ENCODE measurements at places on chromosomes 13 and 19.
A peak's percentile ranks its signal among the peaks of the same experiment; 100 is the strongest.

DNA sequence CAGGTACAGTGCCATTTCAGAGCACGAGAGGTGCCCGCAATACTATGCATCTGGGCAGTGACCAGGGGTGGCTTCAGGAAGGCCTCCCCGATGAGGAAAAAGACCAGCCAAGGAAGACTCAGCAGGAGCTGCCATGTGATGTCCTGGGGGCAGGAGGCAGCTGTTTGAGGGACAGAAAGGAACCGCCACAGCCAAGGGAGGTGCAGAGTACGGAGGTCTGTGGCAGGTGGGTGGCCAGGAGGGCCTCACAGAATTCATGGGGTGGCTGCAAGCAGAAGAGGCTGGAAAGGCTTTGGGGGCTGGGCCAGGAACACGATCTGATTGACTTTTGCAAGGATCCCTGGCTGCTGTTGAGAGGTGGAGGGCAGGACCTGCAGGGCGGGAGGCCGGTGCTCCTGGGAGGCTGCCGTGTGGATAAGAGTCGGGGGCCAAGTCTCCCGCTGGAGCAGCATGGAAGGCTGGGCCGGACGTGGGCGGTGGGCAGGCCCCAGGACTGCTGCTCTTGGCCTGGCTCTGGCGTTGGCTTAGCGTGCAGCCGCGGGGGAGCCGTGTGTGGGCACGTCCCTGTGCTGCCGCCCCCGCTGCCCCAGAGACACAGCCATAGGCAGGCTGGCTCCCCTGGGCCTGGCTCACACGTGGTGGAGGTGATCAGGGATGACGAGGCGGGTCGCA, 29.1 kb downstream of the CEBPA start:
- no peaks in the 10 kb centered on the region for H3K27me3 ChIP-seq
- DNase-seq, result no peak
- H3K4me1 ChIP-seq, result peaks cover 19% of the 10 kb centered on the region
- no peak overlapping the region for H3K4me3 ChIP-seq
- H3K27ac ChIP-seq, result no peak overlapping the region
- H3K36me3 ChIP-seq, result no peaks in the 10 kb centered on the region

DNA sequence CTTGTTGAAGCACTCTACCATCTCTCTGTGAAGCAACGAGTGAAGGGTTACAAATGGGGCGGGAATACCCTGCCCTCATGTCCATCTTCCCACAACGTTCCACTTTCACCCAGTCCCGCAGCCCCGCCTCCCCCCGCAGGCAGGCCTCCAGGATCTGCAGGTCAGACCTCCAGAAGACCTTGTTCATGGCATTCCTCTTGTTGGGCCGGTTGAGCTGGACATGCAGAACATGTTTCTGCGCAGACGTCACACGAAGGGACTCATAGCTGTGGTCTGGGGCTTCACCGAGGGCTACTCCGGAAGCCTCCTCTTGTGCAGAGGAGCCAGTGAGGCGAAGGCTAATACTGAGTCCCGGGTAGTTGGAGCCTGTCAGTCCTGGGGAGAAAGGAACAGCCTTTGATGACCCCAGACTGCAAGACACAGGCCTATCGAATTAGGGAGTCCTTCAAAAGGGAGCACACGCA, 420 bp downstream of the ECH1 start:
- peaks cover 34% of the 10 kb centered on the region for H3K4me1 ChIP-seq
- peak overlapping the region; percentile 73 for H3K4me3 ChIP-seq
- peak; percentile 44 for DNase-seq
- peaks cover 40% of the 10 kb centered on the region for H3K36me3 ChIP-seq
- no peaks in the 10 kb centered on the region for H3K27me3 ChIP-seq
- peak overlapping the region; percentile 74 for H3K27ac ChIP-seq

DNA sequence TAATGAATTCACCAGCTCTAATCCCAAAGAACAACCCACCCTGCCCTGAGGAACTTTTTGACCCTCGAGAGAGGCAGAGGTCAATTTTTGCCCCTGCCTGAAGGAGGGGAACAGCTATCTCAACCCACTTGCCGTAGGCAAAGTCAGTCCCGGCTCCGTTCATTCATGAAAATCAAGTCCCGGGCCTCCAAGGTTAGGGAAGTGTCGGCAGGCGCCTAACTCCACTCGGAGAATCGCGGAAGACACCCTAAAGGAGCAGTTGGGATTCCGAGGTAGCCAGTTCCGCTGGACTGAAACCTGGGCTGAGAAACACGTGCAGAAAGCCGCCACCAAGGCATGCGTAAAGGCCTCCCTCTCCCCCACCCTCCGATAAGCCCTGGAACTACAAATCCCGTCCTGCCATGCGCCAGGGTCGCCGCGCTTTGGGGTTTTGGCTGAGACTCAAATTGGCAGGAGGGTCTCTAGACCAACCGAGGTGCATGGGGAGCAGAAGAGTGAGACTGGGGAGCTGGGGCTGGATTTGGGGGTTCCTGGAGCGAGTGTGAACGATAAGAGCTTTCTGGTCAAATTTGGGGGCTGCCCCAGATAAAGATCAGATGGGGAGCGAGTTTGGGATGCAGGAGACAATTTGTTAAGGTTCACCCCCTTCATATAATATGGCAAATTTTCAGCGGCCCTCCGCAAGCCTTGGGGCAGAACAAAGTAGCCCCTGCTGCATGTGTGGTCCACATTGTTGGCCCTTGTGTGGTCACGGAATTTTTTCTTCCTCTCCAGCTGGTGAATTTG, at the start of gene TNPO2:
TSS of gene TNPO2 (minus strand) at position 292 of the 786 bp plus-strand sequence. CDS start 2,955 bp downstream, outside the sequence.
- H3K27me3 ChIP-seq, result no peaks in the 10 kb centered on the region
- peaks cover 39% of the 10 kb centered on the region for H3K4me1 ChIP-seq
- H3K4me3 ChIP-seq, result peak within 1 kb of the TSS; percentile 69
- H3K36me3 ChIP-seq, result peaks cover 12% of the 10 kb centered on the region
- peak; percentile 37 for DNase-seq
- peak within 1 kb of the TSS; percentile 48 for H3K27ac ChIP-seq

DNA sequence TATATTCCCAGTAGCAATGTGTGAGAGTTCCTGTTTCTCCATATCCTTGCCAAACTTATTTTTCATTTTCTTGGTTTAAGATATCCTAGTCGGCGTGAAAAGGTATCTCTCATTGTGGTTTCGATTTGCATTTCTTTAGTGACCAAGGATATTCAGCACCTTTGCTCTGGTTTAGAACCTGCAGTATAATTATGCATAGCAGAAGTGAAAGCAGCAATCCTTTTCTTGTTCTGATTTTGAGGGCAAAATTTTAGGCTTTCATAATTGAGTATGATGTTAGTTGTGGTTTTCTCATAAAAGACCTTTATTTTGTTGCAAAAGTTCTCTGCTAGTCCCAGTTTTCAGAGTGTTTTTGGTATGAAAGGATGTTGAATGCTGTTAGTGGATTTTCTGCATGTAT, 491.0 kb downstream of the FGF9 start:
- H3K4me1 ChIP-seq, result peaks cover 4% of the 10 kb centered on the region
- no peak for DNase-seq
- H3K27me3 ChIP-seq, result no peaks in the 10 kb centered on the region
- peak overlapping the region; percentile 15 for H3K4me3 ChIP-seq

DNA sequence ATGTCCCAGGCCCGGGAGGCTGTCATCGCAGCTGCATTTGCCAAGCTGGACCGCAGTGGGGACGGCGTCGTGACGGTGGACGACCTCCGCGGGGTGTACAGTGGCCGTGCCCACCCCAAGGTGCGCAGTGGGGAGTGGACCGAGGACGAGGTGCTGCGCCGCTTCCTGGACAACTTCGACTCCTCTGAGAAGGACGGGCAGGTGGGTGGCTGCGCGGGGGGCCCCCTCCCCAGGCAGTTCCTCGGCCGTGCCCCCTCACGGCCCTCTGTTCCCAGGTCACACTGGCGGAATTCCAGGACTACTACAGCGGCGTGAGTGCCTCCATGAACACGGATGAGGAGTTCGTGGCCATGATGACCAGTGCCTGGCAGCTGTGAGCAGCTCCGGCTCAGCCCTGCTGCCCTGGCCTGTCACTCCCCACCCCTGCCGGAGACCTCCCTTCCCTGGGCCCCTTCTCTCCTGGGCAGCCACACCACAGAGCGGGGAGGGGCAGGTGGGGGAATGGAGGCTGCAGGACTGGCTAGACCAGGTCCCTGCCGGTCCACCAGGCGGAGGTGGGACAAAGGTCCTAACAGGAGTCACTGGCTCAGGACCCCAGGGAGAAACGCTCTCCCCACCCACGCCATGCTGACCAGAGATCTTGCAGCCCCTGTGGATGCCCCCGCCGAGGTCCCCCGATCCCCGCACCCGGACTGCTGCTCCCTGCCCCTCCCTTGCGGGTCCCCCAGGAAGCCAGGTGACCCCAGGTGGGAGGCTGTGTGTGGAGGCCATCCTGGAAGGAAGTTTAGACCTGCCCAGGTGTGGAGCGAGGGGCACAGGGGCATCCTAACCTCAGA, 1.1 kb downstream of the CAPS start:
- H3K27ac ChIP-seq, result no peak overlapping the region
- DNase-seq, result no peak
- no peaks in the 10 kb centered on the region for H3K4me1 ChIP-seq
- H3K36me3 ChIP-seq, result peaks cover 55% of the 10 kb centered on the region

- no peak overlapping the region for H3K4me3 ChIP-seq
- no peak for DNase-seq
- peaks cover 36% of the 10 kb centered on the region for H3K36me3 ChIP-seq
- H3K27ac ChIP-seq, result no peak overlapping the region
- peaks cover 8% of the 10 kb centered on the region for H3K4me1 ChIP-seq
Observed at GRCh38 chr19:21143854-21144253, 2.0 kb downstream of the ZNF431 start.

DNA sequence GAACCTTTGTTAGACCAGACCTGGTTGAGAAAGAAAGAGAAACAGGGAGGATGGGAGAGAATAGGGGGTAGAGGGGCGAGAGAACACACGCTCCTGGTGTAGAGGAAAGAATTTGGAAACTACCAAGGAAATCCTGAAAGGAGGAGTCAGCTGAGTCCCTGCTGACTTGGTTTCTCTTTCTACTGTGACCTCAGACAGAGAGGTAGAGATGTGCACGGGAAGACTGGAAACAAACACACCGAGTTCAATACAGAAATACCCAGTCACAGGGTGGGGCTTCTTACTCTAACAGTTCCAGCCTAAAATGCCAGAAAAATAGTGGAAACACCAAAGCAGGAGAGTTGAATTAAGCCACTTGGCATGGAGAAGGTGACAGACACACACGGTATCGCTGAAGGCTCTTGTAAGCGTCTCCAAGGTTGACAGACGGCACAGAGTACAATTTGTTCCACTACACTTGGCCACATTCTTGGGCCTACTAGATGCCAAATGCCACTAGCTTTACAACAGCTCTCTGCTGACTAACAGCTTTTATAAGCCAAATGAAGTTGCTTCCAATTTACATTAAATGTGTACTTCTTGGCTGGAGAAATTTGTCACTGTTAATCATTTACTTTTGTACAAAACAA, 28.1 kb downstream of the LATS2 start:
- H3K4me1 ChIP-seq, result no peaks in the 10 kb centered on the region
- no peak for DNase-seq
- no peaks in the 10 kb centered on the region for H3K27me3 ChIP-seq
- no peaks in the 10 kb centered on the region for H3K36me3 ChIP-seq

Data from CD4-positive, alpha-beta T cell (primary cell).